ENCODE measurements at places on chromosomes 3 and 15.

DNA sequence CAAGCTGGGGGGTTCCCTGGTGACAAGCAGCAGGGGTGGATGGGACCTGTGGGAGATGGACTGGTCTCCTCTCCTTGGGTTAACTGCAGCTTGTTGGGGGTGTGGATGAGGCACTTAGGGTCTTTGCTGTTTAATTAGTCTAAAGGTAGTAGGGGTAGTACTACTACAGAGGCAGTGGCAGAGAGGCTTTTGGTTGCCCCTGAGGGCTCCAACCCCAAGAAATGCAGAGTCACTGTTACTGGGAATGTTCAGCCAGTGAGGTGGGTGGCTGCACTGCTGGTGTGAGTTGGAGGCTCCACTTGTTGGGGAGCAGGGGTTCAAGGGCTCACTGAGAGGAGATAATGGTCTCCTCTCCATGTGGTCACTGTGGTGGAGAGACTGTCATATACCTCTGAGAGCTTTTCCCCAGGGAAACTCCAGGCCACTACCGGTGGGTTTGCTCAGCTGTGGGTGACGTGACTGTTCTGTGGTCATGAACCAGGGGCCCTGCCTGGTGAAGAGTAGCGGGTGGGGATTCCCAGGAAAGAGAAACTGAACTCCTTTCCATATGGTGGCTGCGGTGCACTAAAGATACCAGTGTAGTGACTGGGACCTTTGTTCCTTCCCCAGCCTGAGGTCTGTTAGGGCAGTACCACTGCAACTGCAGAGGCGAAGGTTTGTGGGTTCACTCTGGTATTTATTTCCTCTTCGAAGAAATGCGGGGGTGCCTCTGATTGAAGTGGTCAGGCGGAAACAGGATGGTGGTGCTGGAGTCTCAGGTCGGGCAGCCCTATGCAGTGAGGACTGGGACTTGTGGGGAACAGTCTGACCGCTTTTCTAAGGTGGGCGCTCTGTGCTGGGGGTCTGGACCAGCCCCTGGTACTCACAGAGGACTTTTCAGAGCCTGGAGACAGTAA lies 68.9 kb upstream of the TNFSF10 start:
- no peak for DNase-seq

GRCh38 chr3:128317101-128317697 lies 149.5 kb downstream of the DNAJB8 start:
- no peak for DNase-seq

GRCh38 chr3:176554791-176555654 lies 642.3 kb downstream of the TBL1XR1 start:
- DNase-seq = no peak

DNA sequence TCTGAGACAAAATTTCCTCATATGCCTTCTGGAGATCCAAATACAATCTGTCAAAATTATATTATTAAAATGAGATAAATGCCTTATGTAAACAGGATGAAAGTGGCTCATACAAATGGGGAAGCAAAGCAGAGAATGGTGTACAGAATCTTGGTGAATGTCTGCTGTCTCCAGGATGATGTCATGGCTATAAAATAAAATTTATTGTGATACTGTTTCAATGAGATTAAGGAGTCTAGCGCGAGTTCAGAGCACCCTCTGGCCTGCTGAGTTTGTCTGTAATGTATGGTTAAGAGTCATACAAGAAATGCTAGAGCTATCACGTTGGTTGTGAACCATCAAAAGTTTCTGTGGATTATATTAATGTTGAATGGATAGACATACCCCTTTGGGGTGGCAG lies 359.7 kb downstream of the EFHB start:
- DNase-seq = no peak

DNA sequence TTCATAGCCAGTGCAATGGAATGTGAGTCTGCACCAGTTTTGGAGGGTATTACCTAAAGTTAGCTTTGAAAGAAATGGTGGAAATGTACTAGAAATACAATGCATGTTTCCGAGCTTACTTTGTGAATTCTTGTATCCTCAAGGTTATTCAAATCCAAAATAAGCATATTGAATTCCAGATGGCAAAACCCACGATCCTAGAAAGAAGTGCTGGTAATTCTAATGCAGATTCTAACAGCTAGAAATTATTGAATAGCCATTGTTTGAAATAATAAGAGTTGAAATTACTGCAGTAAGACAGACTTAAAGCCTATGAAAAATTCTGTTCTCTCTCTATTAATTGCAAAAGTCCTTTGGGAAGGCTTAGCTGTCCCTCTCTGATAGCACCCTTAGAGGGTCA lies 258.4 kb downstream of the CHL1 start:
- DNase-seq = no peak

DNA sequence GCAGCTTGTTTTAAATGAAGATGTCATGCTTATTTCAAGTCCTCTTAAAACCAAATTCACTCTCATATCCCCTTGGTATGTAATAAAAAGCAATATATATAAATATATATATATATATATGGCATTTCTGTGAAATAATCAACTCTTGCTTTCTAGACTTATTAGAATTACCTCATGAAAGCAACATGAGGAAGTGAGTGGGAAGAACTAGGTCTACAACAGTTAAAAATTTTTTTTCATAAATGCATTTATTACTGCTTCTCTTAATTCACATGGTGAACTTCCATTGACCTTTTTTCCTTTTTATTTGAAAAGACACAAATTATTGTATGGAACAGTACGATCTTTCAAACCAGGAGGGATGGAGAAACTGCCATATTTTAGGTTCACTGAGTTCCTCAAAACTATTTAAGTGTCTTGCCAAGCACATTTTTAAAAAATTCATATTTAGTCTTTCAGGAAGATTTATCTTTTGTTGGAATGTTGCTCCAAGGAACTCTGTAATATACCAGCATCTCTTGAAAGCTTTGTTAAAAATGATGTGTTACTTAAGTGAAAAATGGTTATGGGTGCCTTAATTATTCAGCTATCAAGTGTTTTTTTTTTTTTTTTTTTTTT lies 185.2 kb downstream of the GHSR start:
- no peak for DNase-seq

DNA sequence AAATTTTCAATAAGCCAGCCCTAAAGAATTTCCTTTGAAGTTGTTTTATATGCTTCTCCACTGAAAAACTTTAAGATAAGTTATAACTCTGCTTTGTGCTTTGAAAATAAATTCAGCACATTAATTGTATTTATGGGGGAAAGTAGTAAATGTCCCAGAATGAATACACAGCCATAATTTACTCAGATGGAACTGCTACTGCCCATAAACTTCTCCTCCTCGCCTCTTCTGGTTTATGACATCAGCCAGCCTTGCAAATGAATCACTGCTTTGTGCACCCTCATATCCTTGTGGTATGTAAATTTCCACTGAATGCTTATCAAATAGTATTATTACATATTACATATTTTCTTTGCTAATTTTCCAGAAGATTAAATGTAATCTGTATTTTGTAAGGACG lies 302.0 kb downstream of the DIPK2A start:
- DNase-seq = no peak

DNA sequence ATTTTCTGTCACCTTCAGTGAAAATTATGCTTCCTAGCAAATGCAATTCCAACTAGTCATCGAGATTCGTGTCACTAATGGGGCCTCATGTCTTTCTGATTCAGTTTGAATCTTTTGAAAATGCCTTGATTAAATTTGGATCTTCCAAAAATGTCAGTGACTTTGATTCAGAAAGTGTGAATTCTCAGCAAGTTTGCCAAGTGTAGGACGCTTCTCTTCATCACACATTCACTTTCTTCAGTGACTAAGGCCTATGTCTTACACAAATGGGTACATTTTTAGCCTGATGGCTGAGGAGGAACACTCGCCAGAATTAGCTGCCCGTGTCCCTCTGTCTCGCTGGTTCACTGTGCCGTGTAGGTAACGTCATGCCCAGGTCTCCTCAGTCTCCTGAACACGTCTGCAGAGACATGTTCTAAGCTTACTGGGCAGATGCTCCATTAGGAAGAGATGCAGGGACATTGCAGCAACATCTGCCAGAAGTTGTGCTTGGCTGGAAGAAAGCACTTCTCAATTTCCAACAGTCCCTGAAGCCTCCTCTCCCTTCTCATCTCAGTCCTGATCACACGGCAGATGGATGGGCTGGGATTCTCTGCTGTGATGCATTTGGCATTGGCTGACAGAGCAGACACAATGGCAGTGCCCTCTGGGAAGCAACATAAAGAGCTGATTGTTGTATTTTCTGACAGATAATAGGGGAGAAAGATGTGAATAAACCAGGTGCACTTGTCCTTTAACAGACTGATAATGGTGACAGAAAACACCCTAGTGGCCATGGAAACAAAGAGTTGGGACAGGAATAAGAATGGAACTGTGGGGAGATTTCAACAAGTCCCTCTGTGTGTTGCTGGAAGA lies 29.1 kb upstream of the LYZL4 start:
- DNase-seq = no peak

DNA sequence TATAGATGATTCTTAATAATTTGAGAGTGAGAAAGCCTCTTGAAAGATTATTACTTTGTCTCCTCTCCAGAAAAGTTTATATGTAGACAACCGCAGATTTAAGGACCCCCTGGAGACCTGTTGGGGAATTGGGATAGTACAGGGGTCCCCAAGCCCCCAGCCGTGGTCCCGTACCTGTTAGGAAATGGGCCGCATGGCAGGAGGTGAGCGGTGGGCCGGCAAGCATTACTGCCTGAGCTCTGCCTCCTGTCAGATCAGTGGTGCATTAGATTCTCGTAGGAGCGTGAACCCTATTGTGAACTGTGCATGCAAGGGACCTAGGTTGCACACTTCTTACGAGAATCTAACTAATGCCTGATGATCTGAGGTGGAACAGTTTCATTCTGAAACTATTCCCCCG lies 78.3 kb downstream of the PFN2 start:
- DNase-seq = no peak

- no peak for DNase-seq
Measured at GRCh38 chr3:105140899-105141367, 225.8 kb upstream of the ALCAM start.

DNA sequence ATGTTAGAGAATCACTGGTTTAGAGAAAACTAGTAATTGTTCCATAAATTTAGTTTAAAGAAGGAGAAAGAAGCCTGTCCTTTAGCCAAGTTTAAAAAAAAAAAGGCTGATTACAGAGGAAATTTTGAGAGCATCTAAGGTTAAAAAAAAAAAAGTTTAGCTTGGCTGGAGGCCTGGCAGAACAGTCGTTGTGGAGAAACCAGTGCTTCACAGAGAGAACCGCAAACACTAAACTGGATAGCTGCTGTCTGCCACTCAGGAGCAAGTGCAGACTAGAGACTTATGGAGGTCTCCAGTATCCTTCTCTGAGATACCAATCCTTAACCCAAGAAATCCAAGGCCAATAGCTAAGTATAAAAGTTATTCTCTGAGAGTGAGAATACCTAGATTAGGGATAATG lies 84.8 kb upstream of the ANKRD28 start:
- DNase-seq = no peak

DNA sequence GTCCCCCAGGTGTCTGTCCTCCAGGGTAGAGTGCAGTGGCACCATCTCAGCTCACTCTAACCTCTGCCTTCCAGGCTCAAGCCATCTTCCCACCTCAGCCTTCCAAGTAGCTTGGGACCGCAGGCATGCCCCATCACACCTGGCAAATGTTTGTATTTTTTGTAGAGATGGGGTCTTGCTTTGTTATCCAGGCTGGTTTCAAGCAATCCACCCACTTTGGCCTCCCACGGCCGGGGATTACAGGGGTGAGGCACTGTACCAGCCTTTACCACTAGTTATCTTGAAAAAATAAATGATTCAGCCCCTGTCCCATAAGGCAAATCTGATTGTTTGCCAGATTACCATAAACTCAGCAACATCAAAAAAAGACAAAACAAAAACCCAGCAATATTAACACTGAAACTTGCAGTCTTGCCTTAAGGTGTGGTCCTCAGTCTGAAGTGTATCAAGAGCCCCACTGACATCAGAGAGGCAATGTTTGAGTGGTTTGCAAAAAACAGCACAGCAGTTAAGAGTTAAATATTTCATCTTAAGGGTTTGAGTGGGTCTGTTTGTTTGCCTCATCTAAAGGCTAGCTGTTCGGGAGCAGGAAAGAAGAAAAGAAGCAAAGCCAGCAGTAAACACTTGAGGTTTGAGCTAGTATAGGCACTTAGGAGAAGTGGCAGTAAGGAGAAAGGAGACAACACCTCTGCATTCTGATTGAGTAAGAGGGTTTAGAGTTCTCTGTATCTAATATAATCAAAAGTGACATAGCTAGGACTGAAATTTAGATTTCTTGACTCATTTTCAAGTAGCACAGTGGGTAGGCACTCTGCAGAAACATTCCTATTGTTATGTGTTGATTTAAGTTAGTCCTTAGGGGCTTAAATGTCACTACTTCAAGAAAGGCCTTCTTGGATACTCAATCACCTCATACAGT lies 26.3 kb upstream of the EDEM1 start:
- DNase-seq = no peak

GRCh38 chr15:38171973-38172372 lies 80.7 kb upstream of the SPRED1 start:
- no peak for DNase-seq

DNA sequence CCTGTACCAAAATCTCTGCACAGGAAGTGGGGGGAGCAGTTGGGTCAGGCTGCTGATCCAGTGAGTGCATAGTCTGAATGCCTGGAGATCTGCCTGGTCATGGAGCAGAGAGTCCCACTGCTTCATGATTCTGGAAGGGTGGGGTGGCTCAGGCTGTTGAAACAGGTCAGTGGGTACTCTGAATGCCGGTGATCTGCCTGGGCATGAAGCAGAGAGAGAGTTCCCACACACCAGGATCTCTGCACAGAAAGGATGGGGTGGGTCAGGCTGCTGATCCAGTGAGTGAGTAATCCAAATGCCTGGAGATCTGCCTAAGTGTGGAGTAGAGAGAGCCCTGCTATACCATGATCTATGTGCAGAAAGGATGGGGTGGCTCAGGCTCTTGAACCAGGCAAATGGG lies 16.1 kb upstream of the GCSAM start:
- no peak for DNase-seq

DNA sequence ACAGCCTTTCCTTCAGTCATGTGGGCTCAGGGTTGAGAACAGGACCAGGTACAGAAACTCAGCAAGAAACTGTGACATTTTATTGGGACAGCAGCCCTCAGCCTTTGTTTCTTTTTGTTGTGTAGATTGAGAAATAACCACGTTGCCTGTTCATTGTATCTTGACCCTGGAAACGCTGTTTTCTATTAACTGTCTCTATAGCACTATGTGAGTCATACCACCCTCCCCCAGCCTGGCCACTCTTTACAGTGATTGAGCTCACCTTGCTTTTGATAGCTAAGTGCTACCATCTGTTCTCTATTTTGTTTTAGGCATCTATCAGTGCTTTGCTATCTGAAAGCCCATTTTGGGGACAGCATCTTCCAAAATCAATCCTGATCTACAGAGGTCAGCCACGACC lies 127.9 kb downstream of the CD47 start:
- no peak for DNase-seq

DNA sequence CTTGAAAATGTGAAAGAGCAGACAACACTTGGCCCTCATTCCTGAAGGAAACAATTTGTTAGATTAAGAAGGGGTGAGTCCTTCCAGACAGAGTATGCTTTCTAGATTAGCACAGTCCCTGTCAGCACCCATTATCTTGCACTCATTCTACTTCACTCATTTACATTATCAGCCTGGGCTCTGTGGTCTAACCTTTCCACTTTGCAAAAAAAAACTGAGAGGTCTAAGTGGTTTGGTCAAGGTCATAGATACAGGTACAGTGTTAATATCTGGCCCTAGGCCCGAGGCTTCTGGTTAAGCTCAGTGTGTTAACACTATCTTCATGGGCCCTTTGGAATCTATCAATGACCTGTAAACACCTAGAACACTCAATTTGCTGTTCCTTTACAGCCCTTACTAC lies 123.4 kb upstream of the LRRN1 start:
- DNase-seq = no peak
